Dermis blood vessel endothelial cell (primary cell): ENCODE measurements at places on chromosomes 1 and 21. TPM values are rescaled to one million over a fixed set of nuclear protein-coding genes. Genes with fewer than 3 reads are reported as not detected.

The CFHR5 gene
- total RNA-seq = not detected in 2 replicates

The CSTB gene
- total RNA-seq = 6.3 and 8.5 TPM in 2 replicates

The AMY1A gene
- not detected in 2 replicates for total RNA-seq

The MX2 gene
- 0.19 and 0.85 TPM in 2 replicates for total RNA-seq

The GPR25 gene
- not detected in 2 replicates for total RNA-seq

The RGS1 gene
- not detected in 2 replicates for total RNA-seq

The C1orf87 gene
- not detected in 2 replicates for total RNA-seq

The FAM167B gene
- 2.4 and 30.8 TPM in 2 replicates for total RNA-seq

The LMOD1 gene
- under 0.01 TPM in 1 of 2 replicates, not detected in the other for total RNA-seq

The NECTIN4 gene
- 0.17 and 0.28 TPM in 2 replicates for total RNA-seq

The SLC39A1 gene
- 153 and 161 TPM in 2 replicates for total RNA-seq

The OVAAL gene
- not detected in 2 replicates for total RNA-seq

The NKAIN1 gene
- total RNA-seq = 0.70 TPM in 1 of 2 replicates, not detected in the other

The FCGR2B gene
- total RNA-seq = not detected in 2 replicates

The GBP1 gene
- 24.8 and 27.6 TPM in 2 replicates for total RNA-seq

The ADORA3 gene
- not detected in 2 replicates for total RNA-seq

The EFNA1 gene
- 119 and 138 TPM in 2 replicates for total RNA-seq

The PARS2 gene
- total RNA-seq = 4.8 and 5.3 TPM in 2 replicates

The ESPN gene
- total RNA-seq = 0.60 and 0.68 TPM in 2 replicates

The FHAD1 gene
- under 0.01 and 0.23 TPM in 2 replicates for total RNA-seq

The FCRL6 gene
- total RNA-seq = not detected in 2 replicates

The BRINP2 gene
- not detected in 2 replicates for total RNA-seq
